ENCODE measurements at places on chromosomes 16 and 17. TPM values are rescaled to one million over a fixed set of nuclear protein-coding genes. Genes with fewer than 3 reads are reported as not detected.

DNA sequence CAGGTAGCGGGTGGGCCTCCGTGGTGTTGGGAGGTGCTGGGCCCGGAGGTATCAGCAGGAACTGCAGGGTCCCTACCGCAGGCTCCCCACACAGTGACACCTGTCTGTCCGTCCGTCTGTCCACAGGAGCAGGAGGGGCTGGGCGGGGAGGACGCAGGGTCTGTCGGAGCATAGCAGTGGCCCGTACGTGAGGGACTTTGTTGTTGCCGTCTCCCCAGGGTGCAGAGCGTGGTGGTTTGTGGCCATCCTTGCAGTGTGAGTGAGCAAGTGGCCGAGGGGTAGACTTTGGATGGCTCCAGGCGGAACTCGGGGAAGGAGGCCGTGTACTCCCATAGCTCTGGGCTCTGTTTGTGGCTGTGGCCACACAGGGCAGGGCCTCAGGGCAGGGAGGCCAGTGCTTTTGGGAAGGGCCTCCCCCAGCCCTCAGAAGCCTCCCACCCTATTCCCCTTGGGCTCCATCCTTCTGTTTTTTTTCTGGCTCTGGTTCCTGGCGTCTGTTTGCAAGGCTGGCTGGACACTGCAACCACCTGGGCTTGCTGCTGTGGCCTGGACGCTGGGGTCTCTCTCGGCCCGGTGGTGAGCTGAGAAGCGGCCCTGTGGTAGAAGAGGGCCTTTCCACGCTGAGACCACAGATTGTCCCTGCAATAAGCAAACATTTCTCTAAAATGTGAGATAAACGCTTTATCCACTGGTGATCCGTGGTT is 41.0 kb upstream of the ZNF750 start:
- no peak for DNase-seq

- no peak for DNase-seq
Measured at GRCh38 chr16:66260522-66261254, 105.8 kb upstream of the CDH5 start.

- DNase-seq = no peak
Measured at GRCh38 chr17:77965352-77965751, 6.8 kb downstream of the TNRC6C start.

DNA sequence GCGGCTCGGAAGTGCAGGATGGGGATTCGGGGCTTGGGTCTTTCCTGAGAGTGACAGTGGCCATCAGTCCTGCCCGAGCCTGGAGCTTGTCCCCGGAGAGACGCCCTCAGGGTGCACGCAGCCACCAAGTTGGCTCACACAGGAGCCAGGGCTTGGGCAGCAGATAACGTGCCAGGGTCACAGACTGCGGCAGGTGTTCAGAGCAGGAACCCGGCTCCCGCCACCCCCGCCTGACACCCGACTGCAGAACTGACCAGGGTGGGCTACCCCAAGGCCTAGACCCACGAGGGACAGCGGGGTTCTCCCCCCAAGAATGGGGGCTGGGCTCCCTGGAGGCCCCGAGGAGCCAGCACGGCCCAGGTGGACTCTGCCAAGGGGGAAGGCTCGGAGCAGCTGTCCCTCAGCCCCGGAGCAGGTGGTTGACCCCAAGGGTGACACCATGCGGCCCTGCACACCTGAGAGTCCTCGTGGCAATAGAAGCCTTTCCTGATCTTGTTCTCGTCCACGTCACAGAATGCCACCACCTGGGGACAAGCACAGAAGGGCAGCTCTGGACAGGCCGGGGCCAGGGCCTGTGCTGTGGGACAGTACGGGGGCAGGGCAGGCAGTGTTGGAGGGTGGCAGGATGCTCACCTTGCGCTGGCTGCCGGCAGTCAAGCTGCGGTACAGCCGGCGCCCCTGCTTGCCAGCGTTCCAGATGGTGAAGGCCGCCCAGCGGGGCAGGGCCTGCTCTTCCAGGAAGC is 117.1 kb upstream of the ZNF750 start:
- DNase-seq = no peak

- DNase-seq = no peak
Measured at GRCh38 chr16:8641671-8642070, 20.2 kb downstream of the METTL22 start.

- DNase-seq = no peak
Measured at GRCh38 chr17:58960068-58960467, 146.6 kb downstream of the TRIM37 start.

DNA sequence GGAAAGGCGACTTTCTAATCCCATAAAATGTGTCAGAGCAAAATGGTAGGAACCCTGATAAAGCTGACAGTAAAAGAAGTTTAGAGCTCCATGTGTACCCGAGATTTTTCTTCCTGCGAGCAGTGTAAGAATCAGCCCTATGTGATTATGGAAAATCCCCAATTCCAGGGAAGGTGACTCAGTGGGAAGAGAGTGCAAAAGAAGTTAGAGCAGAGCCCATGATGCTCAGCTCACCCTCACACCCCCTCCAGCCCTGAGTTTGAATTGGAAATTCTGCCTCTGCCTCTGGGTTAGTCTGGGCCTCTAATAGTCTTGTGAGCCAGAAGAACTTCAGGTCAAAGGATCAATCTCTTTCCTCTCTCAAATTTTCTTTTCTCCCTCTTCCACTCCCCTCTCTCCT is 12.5 kb downstream of the C17orf78 start:
- no peak for DNase-seq

- no peak for DNase-seq
Measured at GRCh38 chr17:7263801-7264078, 1.5 kb upstream of the CLDN7 start.

GRCh38 chr17:36951084-36951789 is 2.5 kb downstream of the AATF start:
- DNase-seq = no peak

DNA sequence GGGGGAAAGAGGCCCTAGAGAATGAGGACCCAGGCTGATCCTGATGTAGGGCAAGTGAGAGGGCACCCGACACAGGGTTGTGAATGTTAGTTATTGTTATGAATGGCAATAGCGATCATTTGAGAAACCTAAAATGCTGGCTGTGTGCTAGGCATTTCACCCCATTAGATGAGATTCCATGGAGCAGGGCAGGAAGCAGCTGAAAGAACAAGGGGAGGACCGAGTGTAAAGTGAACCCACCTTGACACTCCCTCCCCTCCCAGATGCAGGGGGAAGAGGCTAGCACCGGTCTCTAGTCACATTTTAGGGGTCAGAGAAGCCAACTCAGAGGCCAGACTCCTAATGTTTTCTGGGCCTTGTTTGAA is 553 bp upstream of the CORO6 start:
- no peak for DNase-seq

DNA sequence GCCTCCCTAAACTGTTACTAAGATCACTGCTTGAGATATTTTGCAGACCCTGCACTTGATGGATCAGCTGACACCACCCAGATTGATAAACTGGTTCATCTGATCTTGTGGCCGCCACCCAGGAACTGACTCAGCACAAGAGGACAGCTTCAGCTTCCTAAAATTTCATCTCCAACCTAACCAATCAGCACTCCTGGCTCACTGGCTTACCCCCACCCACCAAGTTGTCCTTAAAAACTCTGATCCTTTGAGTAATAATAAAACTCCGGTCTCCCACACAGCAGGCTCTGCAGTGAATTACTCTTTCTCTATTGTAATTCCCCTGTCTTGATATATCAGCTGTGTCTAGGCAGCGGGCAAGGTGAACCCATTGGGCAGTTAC is 174.8 kb downstream of the UTP18 start:
- no peak for DNase-seq

- no peak for DNase-seq
Measured at GRCh38 chr16:35793601-35794000, 2334.2 kb downstream of the TP53TG3F start.

GRCh38 chr16:54061454-54061853 is 225.1 kb downstream of the IRX3 start:
- DNase-seq = no peak

- no peak for DNase-seq
Measured at GRCh38 chr17:8141741-8142140, 10.5 kb downstream of the PER1 start.

GRCh38 chr16:75374388-75374787 is 58.9 kb downstream of the CFDP1 start:
- no peak for DNase-seq

DNA sequence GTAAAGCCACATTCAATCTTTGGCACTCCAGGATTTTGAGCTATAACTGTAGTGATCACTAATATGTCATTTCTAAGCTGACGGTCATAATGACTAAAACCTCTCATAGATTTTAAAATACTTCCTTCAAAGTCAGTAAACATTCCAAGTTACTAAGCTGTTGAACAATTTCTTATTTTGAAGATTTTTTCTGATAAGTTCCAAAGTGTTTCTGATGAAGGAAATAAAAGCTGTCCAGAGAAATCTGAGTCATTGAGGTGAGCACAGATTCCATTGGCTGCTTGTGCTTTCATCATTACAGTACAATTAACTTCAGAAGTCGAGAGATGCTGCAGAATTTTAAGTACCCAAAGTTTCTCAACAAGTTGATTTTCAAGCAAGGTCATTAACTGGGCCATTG is 23.9 kb downstream of the NLRC5 start:
- DNase-seq = no peak

- no peak for DNase-seq
Measured at GRCh38 chr16:9007177-9007794, 43.6 kb upstream of the USP7 start.

DNA sequence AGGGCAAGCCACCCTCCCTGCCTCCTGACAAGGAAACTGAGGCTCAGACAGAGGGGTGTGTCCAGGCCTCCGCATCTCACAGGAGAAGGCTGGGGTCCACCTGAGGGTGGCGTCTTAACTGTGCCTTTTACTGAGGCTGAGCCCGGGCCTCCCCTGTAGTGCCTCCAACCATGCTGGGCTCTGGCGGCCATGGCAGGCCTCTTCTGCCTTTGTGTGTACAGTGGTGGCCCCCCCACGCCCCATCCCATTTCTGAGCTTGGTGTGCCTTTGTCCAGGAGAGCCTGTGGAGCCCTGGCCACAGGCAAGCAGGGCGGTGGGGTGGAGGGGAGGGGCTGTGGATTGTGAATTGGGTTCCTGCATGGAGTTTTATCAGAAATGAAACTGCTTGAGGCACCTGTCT is 31.2 kb downstream of the MGRN1 start:
- no peak for DNase-seq

GRCh38 chr17:1800240-1800639 is 29.5 kb downstream of the SMYD4 start:
- DNase-seq = no peak

The GDE1 gene
- total RNA-seq = 135 TPM

The SULT1A2 gene
- not detected for total RNA-seq

The TP53TG3B gene
- 0.18 TPM for total RNA-seq

The KRTAP2-2 gene
- not detected for total RNA-seq

The SRCIN1 gene
- 12.8 TPM for total RNA-seq

The MYCBPAP gene
- 2.2 TPM for total RNA-seq

The TTYH2 gene
- 8.3 TPM for total RNA-seq

The DNAI2 gene
- total RNA-seq = not detected

The ADAP2 gene
- 2.4 TPM for total RNA-seq

The TEKT5 gene
- not detected for total RNA-seq

The CMTM4 gene
- total RNA-seq = 51.9 TPM

The PSMD12 gene
- 50.2 TPM for total RNA-seq

The KRTAP3-3 gene
- total RNA-seq = not detected

The SOX8 gene
- total RNA-seq = 1.8 TPM

The DNAH2 gene
- total RNA-seq = 0.13 TPM
